Suppressor macrophage (primary cell): ENCODE measurements at places on chromosomes 4 and X.

- no peak for DNase-seq
Observed at GRCh38 chrX:143121477-143121876, 95.7 kb downstream of the SPANXN4 start.

DNA sequence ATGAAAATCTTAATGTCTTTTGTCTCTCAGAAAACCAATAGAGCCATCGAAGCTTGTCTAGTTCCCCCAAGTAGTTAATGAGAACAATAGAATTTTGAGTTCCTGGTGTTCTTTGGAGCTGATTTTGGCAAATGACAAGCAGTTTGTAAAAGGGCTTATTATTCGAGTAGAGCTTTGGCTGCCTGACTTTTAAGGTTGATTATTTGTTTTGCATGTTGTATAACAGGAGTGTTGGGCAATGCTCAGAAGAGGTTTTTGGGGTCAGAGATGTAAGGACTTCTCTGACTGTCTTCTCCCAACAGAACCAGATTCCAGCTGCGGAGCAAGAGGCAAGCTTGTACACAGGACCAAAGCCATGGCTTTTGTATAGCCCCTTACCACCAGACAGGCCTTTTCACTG lies 30.0 kb downstream of the ZCCHC12 start:
- no peak for DNase-seq

DNA sequence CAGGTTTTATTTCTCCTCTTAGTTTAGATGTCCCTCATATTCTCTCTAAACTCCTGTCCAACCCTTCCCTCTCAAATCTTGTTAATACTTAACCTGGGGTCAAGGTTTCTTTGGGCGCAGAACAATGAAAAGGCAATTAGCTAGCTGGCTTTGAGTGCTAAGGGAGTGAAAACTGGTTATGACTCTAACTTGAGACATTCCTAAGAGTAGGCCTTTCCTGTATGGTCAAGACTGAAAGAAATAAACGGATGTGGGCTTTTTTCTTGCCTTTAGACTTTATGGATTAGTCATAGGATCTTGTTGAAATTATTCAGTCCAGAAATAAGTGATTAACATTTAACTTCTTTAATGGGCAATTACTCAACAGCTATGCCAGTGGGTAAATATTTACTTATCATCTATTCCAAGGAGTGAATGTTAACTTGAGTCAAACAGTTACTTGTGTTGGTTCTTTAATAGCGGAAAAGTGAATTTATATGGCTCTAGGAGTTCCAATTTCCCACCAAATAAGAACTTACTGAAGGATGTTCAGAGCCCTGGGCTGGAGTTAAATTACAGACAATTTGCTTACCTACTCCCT lies 141.7 kb upstream of the SCML1 start:
- no peak for DNase-seq

- peak; percentile 72 for DNase-seq
Observed at GRCh38 chrX:1462596-1463251, 10.0 kb upstream of the ASMTL start.

DNA sequence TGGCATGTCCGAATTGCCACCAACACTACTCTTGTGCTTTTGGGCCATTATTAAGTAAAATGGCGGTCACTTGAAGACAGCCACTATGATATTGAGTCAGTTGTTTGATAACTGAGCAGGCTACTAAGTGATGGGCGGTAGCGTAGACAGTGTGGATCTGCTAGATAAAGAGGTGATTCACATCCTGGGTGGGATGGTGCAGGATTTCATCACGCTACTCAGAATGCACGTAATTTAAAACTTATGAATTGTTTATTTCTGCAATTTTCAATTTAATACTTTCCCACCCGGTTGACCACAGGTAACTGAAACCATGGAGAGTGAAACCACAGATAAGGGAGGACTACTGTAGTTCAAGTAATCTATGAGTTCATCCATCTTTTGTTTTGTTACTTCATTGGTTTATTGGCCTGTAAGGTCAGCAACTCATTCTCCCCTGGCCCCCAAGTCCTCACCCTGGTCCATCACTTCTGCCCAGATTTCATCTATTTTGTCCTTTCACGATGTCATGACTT lies 2.9 kb downstream of the ARAF start:
- DNase-seq: no peak

GRCh38 chrX:151004085-151004484 lies 20.9 kb downstream of the HMGB3 start:
- peak; percentile 20 for DNase-seq

DNA sequence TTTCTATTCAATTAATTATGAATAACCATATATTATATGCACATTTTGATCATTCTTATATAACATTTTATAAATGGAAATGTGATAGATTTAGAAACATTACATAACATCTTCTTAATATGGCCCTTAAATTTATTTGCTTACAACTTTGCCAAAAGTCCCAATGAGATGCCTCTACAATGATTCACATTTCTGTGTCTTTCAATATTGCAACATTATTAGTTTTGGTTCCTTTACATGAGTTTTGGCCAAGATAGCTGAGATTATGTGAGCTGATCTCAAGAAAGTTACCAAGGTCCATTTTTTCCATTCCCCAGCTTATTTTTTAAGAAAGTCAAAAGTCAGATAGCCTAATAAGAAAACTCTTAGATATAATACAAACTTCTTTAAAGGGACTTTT lies 361.2 kb downstream of the PCDH7 start:
- no peak for DNase-seq
